Natural killer cell treated with Interleukin-12 subunit alpha and Interleukin-12 subunit beta and Interleukin-15 and Interleukin-18, amount 100 ng/mL, for 72 hours (primary cell): ENCODE measurements at places on chromosomes 5 and 9. TPM values are rescaled to one million over a fixed set of nuclear protein-coding genes. Genes with fewer than 3 reads are reported as not detected.

Gene TRPM6
- total RNA-seq, result 0.12 TPM

Gene SPATA31E1
- total RNA-seq, result not detected

Gene GARNL3
- total RNA-seq, result 7.4 TPM

Gene ZBTB5
- 8.5 TPM for total RNA-seq

Gene ACTBL2
- not detected for total RNA-seq

Gene KCNN2
- not detected for total RNA-seq

Gene NLN
- 8.7 TPM for total RNA-seq

Gene IFNA2
- total RNA-seq, result not detected

Gene KLHL3
- total RNA-seq, result 1.4 TPM

Gene AQP7
- total RNA-seq, result not detected

Gene CHSY3
- total RNA-seq, result 0.19 TPM

Gene SPATA31A3
- total RNA-seq, result not detected

Gene FOXD4L4
- 0.33 TPM for total RNA-seq

Gene ENHO
- total RNA-seq, result not detected

Gene NUDT2
- total RNA-seq, result 16.4 TPM

Gene FOXI1
- 0.25 TPM for total RNA-seq

Gene AK3
- 25.4 TPM for total RNA-seq

Gene DAB2IP
- 0.07 TPM for total RNA-seq

Gene C9orf78
- total RNA-seq, result 65.3 TPM

Gene GGTA1
- total RNA-seq, result not detected

Gene LPAR1
- total RNA-seq, result 0.21 TPM

Gene SH3GL2
- not detected for total RNA-seq

Gene CYLC2
- total RNA-seq, result not detected

Gene WDR31
- 1.4 TPM for total RNA-seq

Gene SRA1
- total RNA-seq, result 64.7 TPM

Gene ADAMTS13
- 0.67 TPM for total RNA-seq

Gene ROR2
- 0.11 TPM for total RNA-seq

Gene OR1J1
- total RNA-seq, result not detected

Gene C9orf153
- not detected for total RNA-seq

Gene ZNF483
- total RNA-seq, result 4.3 TPM
